ENCODE measurements at places on chromosomes 3 and 15.

DNA sequence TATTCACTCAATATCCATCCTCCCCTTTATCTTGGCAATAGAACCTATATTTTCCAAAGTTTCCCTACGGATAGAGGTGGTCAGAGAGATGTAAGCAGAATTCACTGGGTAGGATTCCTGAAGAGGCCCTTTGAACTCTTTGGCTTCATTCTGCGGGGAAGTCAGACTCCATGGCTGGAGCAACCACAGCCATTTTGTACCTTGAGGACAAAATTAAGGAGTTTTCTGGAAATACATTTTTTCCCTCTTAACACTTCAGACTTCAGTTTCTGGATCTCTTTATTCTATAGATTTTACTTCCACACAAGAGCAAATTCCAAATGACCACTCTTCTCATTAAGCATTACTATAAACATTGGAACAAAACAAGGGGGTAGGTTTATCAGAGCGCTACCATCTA is 43.3 kb downstream of the ADAMTS9 start:
- DNase-seq, result no peak

DNA sequence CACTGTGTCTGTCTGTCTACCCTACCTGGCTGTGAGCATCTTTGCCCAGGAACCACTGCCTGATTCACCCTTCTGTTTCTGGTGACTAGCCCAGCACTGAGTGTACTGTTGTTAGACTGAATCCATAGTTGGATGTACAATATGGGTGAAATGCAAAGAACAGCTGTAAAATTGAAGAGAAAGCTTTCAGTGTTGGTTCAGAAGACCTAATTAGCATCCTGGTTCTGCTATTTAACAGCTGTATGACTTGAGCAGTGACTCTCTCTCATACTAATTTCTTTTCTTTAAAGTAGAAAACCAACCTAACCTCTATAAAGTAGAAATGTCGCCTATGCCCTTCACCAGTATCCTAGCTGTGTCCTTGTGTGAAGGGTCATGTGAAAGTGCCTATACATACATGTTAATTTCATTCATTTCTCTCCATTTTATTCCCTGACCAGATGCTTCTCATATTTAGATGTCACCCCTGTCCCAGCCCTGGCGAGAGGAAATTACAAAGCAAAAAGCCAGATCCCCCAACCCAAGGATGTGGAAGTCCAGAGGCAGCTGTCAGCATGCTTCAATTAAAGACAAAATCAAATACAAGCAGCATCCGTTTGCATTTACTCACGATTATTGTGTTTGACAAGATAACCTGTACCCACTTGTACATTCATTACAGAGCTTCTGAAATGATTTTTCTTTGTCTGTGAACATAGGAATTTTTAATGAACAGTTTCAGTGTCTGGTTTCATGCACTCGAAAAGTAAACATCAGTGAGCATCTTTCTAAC is 305.7 kb upstream of the ICE2 start:
- DNase-seq, result no peak

- peak; percentile 64 for DNase-seq
Measured at GRCh38 chr3:195863121-195864061, 45.0 kb downstream of the TNK2 start.

DNA sequence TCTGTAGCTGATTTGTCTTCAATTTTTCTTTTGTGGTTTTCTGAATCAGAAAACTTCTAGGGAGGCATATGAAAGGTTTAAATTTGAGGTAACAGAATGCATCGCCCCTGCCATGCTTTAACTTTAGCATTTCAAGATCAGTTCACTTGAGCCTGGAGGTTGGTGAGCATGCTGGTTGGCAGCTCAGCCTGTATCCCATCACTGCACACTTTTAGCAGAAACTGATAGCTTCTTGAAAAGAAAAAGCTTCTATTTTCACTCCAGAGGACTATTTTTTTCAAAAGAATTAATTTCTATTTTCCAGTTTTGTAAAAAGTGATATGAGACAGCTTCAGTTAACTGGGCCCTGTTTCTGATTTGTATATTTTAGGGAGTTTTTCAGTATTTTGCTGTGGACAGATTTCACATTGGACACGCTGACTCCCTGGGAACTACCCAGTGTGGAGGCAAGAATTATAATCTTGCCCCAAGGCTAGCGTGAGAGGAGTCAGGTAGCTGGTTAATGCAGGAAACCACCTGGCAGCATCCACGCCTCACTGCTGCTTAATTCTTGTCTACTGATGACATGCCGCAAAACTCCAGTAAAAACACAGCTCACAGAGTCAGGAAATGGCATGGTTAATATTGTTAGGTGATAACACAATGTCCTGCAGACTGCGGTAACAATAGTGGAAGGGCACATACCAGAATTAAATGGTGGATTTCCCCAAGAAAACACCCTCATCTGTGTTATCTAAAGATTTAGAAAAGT is 71.4 kb downstream of the DUT start:
- DNase-seq, result no peak

DNA sequence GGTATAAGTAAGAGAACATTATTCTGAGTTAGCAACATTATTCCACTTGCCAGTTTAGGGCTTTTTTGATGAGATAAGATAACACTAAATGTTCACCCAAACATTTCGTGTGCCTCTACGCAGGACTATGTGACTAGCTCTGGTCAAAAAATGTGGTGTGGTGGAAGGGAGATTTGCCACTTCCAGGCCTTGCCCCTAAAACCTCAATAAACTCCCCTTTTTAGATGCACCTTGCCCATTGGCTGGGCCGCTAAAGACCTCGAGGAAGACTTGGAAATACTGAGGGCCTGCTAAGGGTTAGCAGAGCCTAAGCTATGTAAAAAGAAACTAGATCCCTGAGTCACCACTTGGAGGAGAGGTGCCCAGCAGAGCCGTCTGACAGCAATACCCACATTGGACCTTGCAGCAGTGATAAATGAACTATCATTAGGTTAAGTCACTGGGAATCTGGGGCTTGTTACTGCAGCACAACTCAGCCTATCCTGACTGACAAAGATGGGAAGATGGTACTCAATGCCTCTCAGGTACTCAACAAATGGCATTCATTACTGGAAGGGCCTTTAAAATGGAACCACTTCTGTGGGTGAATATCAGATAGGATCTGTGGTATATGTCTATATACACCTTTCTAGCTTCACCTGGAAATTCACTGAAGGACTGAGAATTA is 331.5 kb upstream of the TLE3 start:
- no peak for DNase-seq

DNA sequence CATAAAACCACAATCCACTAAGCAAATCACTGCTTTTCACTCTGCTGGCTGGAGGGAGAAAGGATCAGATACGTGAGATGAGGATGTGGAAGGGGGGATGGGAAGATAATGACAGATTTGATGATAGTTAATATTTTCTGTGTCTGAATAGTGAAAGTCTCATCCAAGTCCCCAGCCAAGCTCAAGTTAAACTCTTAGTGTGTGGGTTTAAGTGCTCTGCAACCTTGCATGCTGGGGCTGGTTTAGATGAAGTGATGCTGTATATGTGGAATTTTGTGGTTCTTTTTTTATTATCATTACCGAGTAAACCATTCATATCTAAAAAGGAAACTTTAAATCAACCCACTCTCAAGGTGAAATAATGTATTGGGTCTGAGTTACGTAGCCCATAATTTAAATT is 111.0 kb downstream of the TPRG1 start:
- no peak for DNase-seq

DNA sequence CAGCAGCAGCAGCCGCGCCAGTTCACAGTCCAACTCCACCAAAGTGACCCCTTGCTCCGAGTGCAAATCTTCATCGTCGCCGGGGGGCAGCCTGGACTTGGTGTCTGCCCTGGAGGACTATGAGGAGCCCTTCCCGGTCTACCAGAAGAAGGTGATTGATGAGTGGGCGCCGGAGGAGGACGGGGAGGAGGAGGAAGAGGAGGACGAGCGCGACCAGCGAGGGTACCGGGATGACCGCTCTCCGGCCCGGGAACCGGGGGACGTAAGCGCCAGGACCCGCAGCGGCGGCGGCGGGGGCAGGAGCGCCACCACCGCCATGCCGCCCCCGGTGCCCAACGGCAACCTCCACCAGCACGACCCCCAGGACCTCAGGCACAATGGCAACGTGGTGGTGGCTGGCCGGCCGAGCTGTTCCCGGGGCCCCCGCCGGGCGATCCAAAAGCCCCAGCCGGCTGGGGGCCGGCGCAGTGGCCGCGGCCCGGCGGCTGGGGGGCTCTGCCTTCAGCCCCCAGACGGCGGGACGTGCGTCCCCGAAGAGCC is 224.1 kb upstream of the IL12A start:
- DNase-seq, result no peak

GRCh38 chr3:138186221-138186620 is 880 bp upstream of the ARMC8 start:
- DNase-seq, result no peak

DNA sequence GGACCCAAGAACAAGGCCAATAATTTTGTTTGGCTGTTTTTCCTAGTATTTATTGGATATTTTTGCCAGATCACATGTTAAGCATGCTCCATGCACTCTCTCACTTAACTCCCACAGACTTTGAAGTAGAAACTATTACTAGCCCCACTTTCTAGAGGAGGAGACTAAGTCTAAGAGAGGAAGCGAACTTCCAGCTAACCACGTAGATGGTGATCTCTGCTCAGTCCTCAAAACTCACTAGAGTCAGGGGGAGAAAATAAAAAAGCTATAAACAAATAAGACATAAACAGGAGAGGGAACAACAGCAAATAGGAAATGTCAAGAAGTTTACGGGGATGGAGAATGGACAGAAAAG is 481.0 kb upstream of the PROK2 start:
- DNase-seq, result no peak

DNA sequence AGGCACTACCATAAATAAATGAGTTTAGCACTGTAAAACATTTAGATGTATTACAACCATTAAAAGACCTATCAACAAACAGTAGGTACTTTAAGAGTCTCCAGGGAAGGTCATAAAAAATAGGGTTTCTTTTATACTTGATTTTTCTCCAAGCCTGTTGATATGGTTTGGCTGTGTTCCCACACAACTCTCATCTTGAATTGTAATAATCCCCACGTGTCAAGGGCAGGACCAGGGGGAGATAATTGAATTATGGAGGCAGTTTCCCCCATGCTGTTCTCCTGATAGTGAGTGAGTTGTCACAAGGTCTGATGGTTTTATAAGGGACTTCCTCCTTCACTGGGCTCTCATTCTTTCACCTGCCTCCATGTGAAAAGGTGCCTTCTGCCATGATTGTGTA is 468.9 kb upstream of the UBE2E2 start:
- DNase-seq, result peak; percentile 7

- peak; percentile 66 for DNase-seq
Measured at GRCh38 chr15:52735231-52736089, 54.7 kb downstream of the ONECUT1 start.

- no peak for DNase-seq
Measured at GRCh38 chr15:96345560-96346399, 15.3 kb downstream of the NR2F2 start.

DNA sequence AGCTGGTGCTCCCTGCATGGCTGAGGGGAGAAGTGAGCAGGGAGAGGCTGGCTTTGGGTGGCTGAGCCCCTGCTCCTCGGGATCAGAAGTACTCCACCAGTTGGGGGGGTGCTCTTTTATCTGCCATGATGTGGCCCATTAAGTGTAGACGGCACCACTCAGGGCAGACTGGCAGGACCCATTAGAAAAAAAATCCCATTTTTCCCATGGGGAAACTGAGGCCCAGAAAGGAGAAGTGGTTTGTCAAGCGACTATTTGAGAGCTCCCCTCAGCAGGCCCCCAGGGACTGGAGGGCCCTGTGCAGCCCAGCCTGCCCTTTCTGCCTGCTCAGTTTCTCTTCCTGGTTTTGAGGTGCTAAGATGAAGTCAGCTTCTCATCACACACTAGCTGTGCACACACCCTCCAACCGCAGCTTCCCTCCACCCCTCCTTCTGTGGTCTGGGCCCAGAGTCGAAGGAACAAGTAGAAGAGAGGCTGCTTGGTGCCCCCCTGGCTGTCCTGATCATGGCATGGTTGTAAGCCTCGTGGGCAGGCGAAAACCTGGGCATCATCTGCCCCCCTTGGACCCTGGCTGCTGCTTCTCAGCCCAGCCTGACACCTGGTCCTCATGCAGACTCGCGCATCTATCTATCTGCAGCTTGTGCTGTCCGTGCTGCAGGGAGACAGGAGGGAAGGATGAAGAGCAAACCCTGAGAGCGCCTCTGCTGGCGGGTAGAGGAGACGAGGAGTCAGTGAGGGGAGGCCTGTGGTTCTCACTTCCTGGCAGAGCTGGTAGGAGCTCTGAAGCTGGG is 5.6 kb downstream of the CSK start:
- peak; percentile 96 for DNase-seq

DNA sequence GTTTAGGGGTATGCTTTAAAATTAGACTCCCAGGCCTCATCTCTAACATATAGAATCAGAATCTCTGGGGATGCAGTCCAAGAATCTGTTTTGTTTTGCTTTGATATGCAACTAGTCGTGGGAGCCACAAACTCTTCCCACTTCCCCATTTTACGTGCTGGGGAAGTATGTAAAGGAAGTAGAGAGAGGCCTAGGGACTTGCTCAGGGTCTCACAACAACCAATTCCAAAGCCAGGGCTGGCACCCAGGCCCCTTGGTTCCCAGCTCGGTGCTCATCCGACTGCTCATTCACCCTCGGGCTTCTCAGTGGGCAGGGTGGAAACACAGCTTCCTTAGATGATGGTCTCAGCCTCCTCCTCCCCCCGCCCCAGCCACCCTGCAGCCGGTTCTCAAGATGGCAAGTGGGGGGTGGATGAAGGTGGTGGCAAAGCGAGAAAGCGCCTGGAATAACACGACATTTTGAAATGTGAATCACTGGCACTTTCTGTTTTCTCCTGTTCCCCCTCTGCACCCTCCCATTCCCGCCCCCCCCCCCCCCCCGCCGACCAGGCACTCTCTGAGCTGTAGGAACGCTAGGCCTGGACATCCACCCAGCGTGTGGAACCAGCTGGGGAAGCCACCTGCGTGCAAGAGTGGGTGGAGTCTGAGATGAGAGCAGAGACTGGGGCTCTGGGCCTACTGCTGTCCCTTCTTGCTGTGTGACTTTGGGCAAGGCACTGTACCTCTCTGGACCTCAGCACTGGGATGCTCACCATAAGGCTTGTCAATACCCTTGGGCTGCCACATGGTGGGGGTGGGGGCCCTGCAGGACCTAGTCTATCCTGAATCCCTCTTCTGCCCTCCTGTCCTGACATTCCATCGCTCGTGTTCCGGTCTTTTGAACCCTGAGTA is 214.5 kb downstream of the RPLP1 start:
- DNase-seq, result peak; percentile 88

DNA sequence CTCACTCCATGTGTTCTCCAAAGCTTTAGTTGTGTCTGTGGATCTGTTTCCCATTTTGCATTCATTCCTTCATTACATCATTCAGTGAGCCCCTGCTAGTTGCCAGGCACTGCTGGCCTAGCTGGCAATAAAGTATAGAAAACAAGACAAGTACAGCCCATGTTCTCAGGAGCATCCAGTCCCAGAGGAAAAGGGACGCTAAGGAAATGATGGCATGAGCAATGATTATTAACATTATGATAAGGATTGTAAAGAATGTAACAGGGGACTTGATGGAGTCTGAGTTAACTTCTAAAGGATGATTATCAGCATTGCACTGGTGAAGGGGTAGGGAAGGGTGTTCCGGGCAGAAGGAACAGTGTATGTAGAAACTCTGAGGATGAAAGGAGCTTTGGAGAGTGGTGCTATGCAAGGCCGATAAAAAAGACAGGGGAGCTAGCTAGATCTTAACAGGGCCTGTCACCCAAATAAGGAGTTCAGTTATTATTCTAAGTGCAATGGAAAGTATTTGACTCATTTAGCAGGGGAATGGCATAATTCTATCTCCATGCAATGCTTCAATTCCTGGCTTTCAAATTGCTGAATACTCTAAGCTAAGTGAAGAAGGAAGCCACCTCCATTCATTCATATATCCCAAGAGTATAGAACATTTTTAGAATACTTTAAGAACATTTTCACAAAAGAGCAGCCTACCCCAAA is 258.2 kb upstream of the STT3B start:
- no peak for DNase-seq

All from CD14-positive monocyte (primary cell).